Right lung (tissue), 10 donors: ENCODE measurements at places on chromosomes 7 and 10. TPM values are rescaled to one million over a fixed set of nuclear protein-coding genes. Genes with fewer than 3 reads are reported as not detected.

Gene IL2RA
- polyA plus RNA-seq = 0.20 TPM

Gene KLF14
- 0.16 TPM for polyA plus RNA-seq

Gene MNX1
- 0.29 TPM for polyA plus RNA-seq

Gene GIMAP7
- polyA plus RNA-seq = 32.9 TPM

Gene TRIM4
- polyA plus RNA-seq = 44.7 TPM

DNA sequence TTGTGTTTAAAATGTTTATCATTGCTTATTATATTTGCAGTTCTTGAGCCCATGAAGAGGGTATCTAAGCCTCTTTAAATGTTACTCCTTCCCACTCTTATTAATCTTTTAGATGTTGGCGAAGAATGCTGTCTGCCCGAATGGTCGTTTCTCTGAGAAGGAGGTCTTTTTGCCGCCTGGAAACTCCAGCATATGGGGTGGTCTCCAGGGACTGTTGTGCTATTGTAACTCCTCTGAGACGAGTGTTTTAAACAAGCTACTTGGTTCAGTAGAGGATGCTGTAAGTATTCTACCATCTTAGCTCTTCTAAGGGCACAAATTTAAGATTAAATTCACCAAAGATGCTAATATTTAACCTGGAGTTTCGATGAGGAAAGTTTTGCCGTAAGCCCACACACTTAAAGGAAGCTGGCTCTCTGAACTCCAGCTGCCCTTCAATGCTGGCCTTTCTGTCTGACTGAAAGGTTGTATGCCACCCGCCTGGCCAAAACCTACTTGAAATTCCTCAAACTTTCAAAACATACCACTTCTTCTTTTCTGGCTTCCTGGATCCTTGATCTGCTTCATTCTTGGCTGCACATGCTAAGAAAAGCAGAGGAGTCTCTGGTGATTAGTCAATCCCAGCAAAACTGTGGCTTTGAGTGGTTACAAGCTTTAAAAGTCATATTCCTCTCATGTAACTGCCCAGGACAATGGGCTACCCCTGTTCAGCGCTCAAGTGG lies 74.7 kb downstream of the ABCA13 start:
- no peak for DNase-seq

DNA sequence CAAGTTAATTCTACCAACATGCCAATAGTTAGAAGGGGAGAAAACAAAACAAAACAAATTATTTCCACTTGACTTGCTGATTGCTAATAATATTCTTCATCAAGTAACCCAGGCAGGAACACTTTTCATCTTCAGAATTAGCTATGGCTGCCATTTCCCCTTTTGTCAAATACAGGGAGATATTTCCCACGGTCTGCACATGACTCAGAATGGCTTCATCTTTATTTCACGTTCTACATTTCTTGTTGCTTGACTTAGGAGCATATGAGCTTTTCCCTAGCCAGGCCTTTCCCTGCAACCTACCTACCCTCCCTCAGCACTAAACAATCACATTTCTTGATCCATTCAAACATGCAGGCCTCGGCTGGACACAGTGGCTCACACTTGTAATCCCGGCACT lies 6.5 kb downstream of the CPVL start:
- no peak for DNase-seq

- no peak for DNase-seq
Measured at GRCh38 chr10:111100198-111100597, 23.4 kb downstream of the ADRA2A start.

GRCh38 chr10:93894516-93895378 lies 969 bp downstream of the SLC35G1 start:
- no peak for DNase-seq

GRCh38 chr10:96413151-96413787 lies 54.5 kb upstream of the OPALIN start:
- no peak for DNase-seq

DNA sequence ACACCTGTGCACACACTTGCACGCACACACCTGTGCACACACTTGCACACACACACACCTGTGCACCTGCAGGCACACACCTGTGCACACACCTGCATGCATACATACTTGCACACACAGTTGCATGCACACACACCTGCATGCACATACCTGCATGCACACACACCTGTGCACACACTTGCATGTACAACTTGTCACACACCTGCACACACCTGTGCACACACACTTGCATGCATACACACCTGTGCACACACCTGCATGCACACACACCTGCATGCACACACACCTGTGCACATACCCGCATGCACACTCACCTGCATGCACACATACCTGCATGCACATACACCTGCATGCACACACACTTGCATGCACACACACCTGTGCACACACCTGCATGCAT lies 150.1 kb upstream of the RHEB start:
- DNase-seq = no peak

DNA sequence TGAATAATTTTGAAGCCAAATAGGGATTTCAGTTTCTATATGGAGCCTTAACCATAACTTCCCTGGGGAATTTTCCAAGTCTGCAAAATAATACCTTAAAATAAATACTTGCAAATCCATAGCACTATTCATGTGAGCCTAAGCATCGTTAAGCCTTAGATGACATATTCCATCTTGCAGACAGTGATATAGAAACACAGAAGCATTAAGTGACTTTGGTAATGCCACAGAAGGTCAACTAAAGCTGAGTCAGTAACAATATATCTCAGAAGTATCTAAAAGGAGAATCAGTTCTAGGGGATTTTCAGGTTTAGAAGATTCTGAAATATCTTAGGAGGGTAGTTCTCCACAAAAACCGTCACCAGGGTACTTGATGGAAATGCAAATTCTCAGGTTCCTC lies 163.4 kb upstream of the COL1A2 start:
- DNase-seq = no peak

DNA sequence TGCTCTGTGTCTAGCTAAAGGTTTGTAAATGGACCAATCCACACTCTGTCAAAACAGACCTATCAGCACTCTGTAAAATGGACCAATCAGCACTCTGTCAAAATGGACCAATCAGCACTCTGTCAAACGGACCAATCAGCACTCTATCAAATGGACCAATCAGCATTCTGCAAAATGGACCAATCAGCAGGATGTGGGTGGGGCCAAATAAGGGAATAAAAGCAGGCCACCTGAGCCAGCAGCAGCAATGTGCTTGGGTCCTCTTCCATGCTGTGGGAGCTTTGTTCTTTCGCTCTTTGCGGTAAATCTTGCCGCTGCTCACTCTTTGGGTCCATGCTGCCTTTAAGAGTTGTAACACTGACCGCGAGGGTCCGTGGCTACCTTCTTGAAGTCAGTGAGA lies 740.5 kb upstream of the POM121L12 start:
- DNase-seq = no peak

DNA sequence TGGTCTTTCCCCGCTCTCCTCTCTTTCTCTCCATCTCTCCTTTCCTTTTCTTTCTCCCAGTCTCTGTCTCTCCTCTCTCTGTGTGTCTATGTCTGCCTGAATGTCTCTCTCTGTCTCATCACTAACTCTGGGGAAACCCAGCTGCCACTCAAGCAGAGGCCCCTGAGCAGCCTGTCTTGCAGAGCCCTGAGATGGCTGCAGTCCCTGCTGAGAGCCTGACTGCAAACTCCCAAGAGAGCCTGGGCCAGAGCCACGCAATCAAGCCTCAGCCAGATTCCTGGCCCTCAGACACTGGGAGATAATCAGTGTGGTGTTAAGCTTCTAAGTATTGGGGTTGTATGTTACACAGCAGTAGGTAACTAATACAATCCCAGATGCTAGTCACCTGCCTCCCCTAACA lies 91.5 kb downstream of the PAXIP1 start:
- no peak for DNase-seq

DNA sequence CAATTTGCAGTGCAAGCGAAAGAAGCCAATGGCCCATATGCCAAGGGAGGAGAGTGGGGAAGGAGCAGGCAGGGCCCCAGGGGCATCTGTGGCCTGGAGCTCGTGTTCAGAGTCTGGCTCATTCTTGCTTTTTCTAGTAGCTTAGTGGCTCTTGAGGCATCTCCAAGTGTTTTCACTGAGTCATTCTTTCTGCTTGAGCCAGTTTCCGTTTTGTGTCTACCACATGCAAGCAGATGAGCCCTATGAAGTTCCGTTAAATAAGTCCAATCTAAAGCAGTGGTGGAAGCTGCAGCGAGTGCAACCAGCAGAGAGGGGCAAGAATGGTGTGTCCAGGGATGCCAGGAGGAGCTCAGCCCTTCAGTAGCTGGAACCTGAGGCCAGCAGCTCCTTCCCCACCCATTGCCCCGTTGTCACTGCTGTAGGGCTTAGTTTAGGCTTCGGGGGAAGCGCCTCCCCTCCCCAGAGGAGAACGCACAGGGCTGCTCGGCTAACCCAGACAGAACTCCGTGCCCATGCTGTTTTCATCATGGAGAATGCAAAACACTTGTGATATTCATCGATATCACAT lies 57.4 kb upstream of the EBF3 start:
- DNase-seq = no peak

DNA sequence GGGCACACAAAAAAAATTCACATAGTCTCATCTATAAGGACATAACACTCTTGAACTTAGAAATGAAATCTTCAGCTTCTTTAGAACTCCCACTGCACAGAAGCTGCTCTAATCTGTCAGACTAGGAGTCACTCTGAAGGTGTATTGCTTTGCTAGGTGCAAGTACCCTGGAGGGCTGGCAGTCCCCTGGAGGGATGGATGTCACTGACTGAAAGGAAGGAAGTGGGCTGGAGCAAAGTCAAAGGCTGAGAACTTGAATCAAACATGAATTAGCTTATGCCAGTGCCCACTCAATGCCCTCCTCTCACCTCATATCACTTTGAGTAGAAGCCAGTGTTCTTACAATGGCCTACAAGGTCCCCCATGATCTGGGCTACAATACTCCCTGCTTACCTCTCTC lies 140.3 kb upstream of the ANKRD1 start:
- no peak for DNase-seq

DNA sequence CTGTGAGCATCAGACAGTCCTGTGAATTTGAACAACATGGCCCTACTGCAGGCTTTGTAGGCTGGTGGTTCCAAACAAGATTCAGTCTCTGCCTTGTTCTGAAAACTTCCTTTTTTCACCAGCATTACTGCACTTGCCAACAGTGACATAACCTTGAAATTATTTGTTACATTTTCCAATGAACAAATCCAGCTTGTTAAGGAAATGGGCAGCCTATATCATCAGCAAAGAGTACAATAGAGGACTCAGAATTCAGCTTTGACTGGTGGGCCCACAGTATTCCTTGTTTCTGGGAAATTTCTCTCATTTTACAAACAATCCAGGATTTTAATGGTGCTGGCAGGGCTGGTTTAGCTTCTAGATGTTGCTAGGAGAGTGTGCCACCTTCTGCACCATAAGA lies 703.7 kb upstream of the FZD8 start:
- no peak for DNase-seq
